ENCODE measurements at places on chromosomes 6 and 20.

GRCh38 chr6:159042003-159042825 lies 2.6 kb downstream of the TAGAP start:
- ATAC-seq: peak; percentile 91

GRCh38 chr6:166911248-166911677 lies 45.1 kb downstream of the RNASET2 start:
- no peak for ATAC-seq

DNA sequence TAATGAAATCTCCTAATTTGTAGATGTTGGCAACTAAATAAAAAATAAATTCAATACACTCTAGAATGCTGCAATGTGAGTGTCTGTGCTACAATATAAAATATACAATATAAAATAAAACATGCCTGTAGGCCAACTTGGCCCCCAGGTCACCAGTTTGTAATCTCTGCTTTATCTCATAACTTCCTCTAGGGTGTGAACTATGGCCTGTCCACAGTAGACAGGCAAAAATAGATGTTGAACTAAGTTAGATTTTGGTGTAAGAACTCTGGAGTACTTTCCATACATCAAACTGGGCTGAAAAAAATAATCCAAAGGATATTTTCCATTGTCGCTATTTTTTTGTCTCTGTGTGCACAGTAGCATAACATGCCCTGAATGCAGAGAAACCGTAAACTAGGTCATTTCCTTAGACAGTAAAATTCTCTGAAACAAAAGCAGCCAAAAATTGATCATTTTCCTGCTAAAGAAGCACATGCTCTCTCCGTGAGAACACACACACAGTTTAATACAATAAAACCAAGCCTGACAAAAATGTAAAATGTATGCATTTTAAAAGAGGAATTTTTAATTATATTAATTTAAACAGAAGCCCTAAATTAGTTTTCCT lies 98.5 kb upstream of the ZFP64 start:
- no peak for ATAC-seq

GRCh38 chr6:39282774-39283173 lies 31.4 kb downstream of the KCNK17 start:
- ATAC-seq: no peak

- ATAC-seq: no peak
Measured at GRCh38 chr6:169487579-169488436, 214.0 kb downstream of the WDR27 start.

- ATAC-seq: no peak
Measured at GRCh38 chr6:156691018-156691417, 86.2 kb upstream of the ARID1B start.

DNA sequence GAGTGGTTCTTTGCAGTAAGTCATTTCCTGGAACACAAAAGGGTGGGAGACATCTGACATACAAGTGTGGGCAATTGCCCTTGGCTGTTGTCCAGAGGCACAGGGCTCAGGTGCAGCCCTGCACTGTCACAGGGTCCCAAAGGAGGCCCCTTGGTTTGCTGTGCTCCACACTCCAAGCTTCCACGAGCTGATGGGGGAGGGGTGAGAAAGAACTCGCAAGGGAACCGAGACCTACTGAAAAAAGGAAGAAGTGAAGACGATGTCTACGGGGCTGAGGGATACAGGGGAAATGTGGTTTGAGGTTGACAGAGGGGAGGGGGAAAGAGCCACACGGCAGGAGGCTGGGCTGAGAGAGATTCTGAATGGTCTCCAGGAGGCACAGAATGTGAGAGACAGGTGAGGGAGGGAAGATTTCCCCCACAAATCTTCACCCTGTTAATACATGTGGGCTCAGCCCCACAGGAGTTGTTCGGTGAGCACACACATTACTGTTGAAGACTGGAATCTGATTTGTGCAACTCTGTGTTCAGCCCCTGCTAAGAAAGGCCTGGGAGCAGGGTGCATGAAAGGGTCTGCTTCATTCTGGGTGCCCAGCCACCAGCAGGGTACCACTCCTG lies 123.4 kb downstream of the LY86 start:
- ATAC-seq: no peak

GRCh38 chr6:143323729-143324470 lies 126.6 kb downstream of the ADAT2 start:
- ATAC-seq: no peak

GRCh38 chr6:136782021-136782770 lies 10.1 kb downstream of the MAP3K5 start:
- peak; percentile 90 for ATAC-seq

GRCh38 chr20:1616858-1617434 lies 2.9 kb downstream of the SIRPB1 start:
- no peak for ATAC-seq

DNA sequence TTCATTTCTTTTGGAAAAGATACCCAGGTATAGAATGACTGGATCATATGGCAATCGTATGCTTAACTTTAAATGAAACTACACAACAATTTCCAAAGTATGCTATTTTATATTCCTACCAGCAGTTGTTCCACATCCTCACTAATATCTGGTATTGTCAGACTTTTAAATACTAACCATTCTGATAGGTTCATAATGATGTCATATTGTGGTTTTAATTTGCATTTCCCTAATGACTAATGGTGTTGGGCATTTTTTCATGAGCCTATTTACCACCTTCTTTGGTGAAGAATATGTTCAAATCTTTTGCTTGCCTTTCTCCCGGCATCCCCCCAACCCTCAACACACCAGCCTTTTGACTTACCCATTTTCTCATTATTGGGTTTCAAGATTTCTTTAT lies 96.2 kb upstream of the HMGN3 start:
- no peak for ATAC-seq

- peak; percentile 16 for ATAC-seq
Measured at GRCh38 chr20:25040438-25040831, 17.5 kb downstream of the ACSS1 start.

DNA sequence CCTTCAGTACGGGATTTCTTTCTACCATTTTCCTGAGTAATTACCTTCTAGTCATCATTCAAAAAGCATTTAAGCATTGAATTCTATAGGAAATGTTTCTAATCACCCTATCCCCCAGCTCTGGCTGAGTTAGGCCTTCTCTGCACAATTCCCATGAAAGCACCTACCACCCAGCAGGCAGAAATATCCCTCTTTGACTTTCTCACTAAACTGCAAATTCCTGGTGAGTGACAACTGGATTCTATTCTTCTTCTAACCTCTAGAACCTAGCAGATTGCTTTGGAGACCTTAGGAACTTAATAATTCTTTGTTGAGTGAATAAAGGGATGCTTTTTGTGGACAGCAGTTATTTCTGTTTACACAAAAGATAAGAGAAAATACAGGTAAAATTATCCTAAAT lies 328.7 kb downstream of the LAMA2 start:
- no peak for ATAC-seq

- ATAC-seq: no peak
Measured at GRCh38 chr6:134864558-134864957, 85.3 kb downstream of the ALDH8A1 start.

GRCh38 chr6:2450546-2450945 lies 205.1 kb upstream of the GMDS start:
- peak; percentile 18 for ATAC-seq

GRCh38 chr6:73523434-73524123 lies 2.7 kb upstream of the EEF1A1 start:
- no peak for ATAC-seq

DNA sequence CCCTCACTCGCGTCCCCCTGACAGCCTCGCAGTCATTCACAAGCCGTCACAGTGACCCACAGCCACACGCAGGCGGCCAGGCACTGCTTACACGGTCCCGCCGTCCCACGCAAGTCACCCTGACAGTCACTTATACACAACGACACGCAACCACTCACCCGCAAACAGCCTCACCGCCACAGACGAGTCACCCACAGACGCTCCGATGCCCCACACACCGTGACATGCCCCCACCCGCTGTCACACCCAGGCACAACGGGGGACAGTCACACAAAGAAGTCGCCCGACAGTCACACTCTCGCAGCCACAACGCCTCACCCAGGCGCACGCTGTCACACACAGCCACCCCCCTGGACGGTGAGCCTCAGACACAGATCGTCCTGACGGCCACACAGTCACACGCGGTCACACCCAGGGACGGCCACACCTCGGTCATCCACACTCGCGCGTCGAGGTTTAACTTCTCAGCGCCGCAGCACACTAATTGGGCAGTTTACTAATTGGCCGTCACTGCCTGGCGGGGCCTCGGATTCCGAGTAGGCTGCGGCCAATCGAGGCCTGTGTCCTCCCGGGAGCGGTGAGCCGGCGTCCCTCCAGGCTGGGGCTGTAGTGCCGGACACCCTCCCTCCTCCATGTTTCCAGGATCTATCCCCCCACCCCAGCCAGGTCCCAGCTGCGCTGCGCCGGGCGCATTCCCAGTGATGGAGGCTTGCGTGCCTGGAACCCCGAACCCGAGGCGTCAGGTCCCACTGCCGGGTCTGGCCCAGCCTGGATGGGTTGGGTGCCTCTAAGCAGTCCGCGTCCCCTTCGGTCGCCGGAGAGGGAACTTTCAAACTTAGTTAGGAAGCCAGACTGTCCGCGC lies 790 bp downstream of the TOX2 start:
- peak; percentile 64 for ATAC-seq

- no peak for ATAC-seq
Measured at GRCh38 chr20:41462372-41463161, 95.9 kb upstream of the EMILIN3 start.

GRCh38 chr6:33426590-33427511 lies 7.0 kb downstream of the SYNGAP1 start:
- ATAC-seq: peak; percentile 4

DNA sequence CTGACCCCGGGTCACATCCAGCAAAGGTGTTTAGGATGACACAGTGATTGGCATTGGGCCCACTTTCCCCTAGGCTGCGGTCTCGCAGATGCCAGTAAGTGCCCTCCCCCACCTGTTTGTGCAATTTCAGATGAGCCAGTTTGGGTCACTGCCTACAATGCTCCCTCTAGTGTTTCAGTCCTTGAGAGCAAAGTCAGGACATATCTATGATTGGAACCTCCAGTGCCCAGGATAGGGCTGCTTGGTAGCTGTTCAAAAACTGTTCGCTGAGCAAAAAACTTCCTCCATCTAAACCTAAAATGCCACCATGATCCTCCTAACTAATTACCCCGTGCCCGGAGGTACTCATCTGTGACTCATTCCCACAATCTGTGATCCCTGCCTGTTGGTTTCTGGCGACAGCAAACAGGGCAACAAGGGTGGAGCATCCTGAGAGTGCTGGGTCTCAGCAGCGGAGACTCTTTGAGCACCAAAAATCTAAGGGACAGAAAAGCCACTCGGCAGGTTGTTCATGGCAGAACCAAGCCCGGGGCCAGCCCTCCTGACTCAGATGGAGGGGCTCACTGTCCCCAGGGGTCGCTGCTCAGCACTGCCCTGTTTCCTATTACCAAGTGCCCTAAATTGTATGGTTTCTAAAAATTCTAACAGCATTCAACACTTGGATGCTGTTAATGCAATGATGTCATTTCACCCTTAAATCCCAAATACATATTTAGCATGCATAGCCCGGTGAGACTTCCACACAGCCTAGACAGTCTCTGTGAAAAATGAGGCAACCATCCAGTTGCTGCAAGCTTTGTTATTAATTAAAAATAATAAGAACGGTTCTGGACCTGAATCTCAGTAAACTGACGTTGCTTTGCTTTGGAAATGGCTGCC lies 5.0 kb downstream of the VSX1 start:
- ATAC-seq: peak; percentile 65

DNA sequence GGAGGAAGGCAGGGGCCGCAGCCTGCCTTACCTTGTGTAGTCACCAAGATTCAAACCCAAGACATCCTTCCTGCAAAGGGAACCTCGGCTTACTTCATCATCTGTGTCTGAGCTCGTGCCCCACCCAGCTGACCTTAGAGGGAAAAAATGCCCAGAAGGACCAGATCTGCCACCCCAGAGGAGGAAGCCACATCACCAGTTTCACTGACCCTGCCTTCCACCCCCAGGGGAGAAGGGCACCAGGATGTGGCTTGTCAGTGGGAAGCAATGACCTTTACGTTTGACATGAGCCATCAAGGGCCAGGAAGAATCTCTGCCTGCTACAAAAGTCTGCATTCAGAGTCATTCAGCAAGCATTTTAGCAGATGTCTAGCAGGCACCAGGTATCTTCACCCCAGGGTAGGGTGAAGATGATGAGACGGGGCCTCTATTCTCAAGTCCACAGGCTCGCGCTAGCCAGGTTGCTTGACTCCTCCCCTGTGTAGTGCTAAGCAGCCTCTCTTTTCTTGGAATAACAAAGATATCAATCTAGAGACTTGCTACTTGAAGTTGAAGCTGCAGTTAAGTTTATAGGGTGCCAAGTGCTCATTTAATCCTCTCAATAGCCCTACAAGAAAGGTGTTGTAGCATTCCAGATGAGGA lies 28.1 kb downstream of the HM13 start:
- ATAC-seq: no peak

- no peak for ATAC-seq
Measured at GRCh38 chr6:158256746-158257424, 55.4 kb upstream of the TULP4 start.

GRCh38 chr6:21395121-21395520 lies 198.4 kb upstream of the SOX4 start:
- ATAC-seq: peak; percentile 65

- ATAC-seq: no peak
Measured at GRCh38 chr20:20455926-20456325, 88.0 kb downstream of the INSM1 start.

- ATAC-seq: peak; percentile 98
Measured at GRCh38 chr6:100228834-100229441, 234.9 kb upstream of the MCHR2 start.

- no peak for ATAC-seq
Measured at GRCh38 chr20:4490606-4491280, 231.0 kb upstream of the PRND start.

GRCh38 chr6:113560908-113561307 lies 296.2 kb upstream of the MARCKS start:
- ATAC-seq: peak; percentile 3

DNA sequence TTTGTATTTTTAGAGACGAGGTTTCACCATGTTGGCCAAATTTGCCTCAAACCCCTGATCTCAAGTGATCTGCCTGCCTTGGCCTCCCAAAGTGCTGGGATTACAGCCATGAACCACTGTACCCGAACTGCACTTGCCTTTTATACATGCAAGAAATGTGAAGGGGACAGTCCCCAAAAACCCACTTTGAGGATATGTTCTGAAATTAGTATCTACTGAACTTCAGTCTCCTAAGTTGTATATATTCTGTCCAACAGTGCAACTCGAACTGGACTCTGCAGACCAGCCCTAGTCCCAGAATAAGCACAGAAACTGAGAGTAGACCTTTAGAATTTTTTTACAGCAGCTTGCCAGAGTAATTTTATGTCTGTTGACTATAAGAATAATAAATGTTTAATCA lies 28.5 kb downstream of the BACH2 start:
- no peak for ATAC-seq

- ATAC-seq: no peak
Measured at GRCh38 chr20:58718121-58718563, 25.5 kb downstream of the NPEPL1 start.

Data from SK-N-SH treated with all-trans-retinoic acid at 6 μM for 48 hours (cell line).